Osteocyte (in vitro differentiated cells): ENCODE measurements at places on chromosomes 1 and 21. TPM values are rescaled to one million over a fixed set of nuclear protein-coding genes. Genes with fewer than 3 reads are reported as not detected.

The BGLAP gene
- 0.52 TPM in 1 of 2 replicates, not detected in the other for total RNA-seq

GRCh38 chr1:24205345-24206082 lies 18.4 kb upstream of the IFNLR1 start:
- DNase-seq = no peak
- no peaks in the 10 kb centered on the region for H3K27me3 ChIP-seq
- peaks cover 7% of the 10 kb centered on the region for H3K4me1 ChIP-seq

DNA sequence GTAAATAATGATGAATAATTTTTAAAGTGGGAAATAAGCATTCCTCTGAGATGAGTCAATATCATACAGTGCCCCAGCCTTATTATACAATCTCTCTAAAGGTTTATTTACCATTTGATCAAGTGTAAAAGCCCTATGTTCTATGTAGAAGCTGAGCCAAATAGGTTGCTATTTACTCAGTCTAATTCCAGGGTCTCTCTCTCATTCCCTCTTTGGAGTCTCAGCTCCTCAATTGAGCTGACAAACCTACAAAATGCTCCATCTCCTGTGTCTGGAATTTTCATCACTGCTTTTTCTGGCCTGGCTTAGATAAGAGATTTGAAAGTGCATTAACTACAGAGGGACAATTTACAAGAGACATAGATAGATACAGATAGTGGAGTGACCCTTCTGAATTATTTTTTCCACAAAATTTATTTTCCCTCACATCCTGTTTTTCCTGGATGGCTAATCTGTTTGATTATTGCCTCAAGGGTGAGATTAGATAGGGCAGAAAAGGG lies 24.8 kb upstream of the USH2A start:
- H3K4me3 ChIP-seq = no peak overlapping the region
- H3K4me1 ChIP-seq = peaks cover 8% of the 10 kb centered on the region
- no peak for DNase-seq
- H3K27ac ChIP-seq = no peak overlapping the region

DNA sequence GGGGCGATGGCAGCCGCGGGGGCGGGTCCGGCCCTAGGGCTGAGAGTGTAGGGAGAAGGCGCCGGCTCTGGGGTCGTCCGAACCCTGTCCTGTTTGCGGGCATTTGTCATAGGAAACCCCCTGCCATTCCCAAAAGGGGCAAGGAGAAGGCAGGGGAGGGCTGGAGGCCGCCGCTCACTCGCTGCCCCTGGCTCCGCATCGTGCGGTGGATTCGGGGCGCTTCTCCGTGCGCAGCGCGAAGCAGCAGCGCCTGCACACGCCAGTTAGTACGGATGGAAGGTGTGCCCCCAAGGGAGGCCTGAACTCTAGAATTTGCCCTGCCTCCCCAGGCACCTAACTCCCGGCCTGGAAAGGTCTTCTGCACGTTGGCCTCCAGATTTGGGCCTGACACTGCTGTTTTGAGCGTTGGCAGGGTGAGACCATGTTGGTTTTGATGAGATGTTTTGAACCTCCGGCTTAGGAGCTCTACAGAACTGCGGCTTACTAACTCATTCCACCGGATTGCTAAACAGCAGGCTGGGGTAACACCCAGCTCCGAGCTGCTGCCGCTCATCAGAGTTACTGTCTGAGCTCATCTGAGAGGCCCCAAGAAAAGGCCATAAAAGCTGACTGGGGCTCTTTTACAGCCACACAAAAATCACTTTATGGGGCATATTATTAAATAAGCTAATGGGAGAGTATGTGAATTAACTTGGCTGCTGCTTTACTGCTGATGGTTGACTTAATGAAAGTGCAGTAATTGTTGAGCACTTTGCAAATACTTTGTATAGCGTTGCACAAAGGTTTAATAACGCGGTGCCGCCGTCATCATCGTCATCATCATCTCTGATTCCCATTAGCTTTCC lies 987 bp downstream of the GPR137B start:
- H3K27ac ChIP-seq = peak overlapping the region; percentile 60
- H3K27me3 ChIP-seq = peaks cover 26% of the 10 kb centered on the region
- H3K4me1 ChIP-seq = peaks cover 31% of the 10 kb centered on the region
- DNase-seq = no peak
- peak overlapping the region; percentile 92 for H3K4me3 ChIP-seq
- H3K36me3 ChIP-seq = no peaks in the 10 kb centered on the region

The DMRTA2 gene
- 0.19 TPM in 1 of 2 replicates, not detected in the other for total RNA-seq

The GREM2 gene
- not detected in 2 replicates for total RNA-seq

The PRELP gene
- 0.94 and 1.0 TPM in 2 replicates for total RNA-seq

The TARS2 gene
- total RNA-seq = 18.8 and 23.2 TPM in 2 replicates

- no peak overlapping the region for H3K4me3 ChIP-seq
- H3K36me3 ChIP-seq = peaks cover 2% of the 10 kb centered on the region
- peak overlapping the region; percentile 97 for H3K27ac ChIP-seq
- peaks cover 98% of the 10 kb centered on the region for H3K4me1 ChIP-seq
Observed at GRCh38 chr1:158016651-158017335, 23.3 kb downstream of the KIRREL1 start.

- H3K27ac ChIP-seq = peak overlapping the region; percentile 57
- peaks cover 28% of the 10 kb centered on the region for H3K4me1 ChIP-seq
- H3K36me3 ChIP-seq = peaks cover 7% of the 10 kb centered on the region
Observed at GRCh38 chr1:9233241-9233941, 1.2 kb upstream of the H6PD start.

GRCh38 chr1:89932598-89933364 lies 62.1 kb upstream of the ZNF326 start:
- no peak overlapping the region for H3K4me3 ChIP-seq
- H3K27me3 ChIP-seq = no peaks in the 10 kb centered on the region
- H3K36me3 ChIP-seq = peaks cover 26% of the 10 kb centered on the region
- no peak for DNase-seq

The OXCT2 gene
- 0.18 TPM in 1 of 2 replicates, not detected in the other for total RNA-seq

GRCh38 chr1:229325853-229326487 lies 16.9 kb downstream of the CCSAP start:
- no peak for DNase-seq
- no peaks in the 10 kb centered on the region for H3K27me3 ChIP-seq
- H3K4me3 ChIP-seq = no peak overlapping the region
- H3K27ac ChIP-seq = no peak overlapping the region

DNA sequence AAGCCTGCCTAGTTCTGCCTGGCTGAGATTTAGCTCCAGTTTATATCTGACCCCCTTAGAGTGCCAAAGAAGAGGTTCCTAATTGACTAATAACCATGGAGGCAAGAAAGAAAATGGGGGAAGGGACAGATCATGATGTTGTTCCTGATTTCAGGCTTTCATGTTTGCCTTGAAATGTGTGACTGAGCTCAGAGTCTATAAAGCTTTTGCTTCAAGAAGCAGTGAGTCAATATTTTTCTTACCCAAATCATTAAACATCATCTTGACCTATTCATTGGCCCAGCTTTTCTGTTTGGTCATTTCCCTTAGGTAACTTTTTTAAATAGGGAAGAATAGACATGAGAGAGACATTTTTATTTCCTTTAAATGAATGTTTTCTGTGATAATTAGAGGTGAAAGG lies 55.9 kb downstream of the HHAT start:
- H3K4me3 ChIP-seq = no peak overlapping the region
- H3K4me1 ChIP-seq = peaks cover 7% of the 10 kb centered on the region
- H3K36me3 ChIP-seq = peaks cover 3% of the 10 kb centered on the region
